ENCODE measurements at places on chromosomes 4 and X.

DNA sequence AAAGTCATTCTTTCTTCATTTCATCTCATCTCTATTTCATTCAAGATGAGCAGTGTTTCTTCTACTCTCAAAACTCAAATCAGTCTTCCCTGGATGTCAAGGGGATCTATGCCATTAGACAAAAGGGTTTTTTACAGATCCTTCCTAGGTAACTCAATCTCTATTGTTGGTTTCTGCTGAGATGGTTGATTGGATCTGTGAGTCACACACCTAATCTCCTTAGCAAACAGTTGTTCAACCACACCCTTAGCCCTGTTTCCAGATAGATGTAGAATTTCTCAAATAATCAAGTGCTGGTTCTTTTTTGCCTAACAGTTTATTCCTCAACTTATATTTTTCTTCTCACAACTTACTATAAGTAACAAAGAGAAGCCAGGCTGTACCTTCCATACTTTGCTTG lies 200.5 kb downstream of the KDR start:
- DNase-seq = no peak

- no peak for DNase-seq
These were observed 840 bp downstream of the ZNF711 start for GRCh38 chrX:85244450-85245211.

DNA sequence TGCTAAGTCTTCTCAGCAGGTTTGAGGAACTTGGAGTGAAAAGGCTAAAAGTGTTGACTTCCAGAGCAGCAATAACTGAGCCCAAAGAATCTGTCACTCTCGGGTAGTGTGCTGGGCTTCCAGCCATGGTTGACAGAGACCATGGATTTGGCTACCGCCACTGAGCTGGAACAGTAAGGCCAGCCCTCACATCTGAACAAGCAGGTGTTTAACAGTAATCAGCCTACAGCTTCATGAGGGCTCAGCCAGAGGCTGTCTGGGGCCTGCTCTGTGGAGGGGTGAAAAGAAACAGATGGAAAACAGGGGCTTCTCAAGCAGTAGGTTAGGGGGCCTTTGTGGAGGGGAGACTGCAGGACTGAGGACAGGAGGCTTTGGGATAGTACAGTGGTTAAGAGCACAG lies 14.9 kb downstream of the RASL11B start:
- DNase-seq = no peak

GRCh38 chr4:20044502-20044911 lies 207.2 kb upstream of the SLIT2 start:
- DNase-seq = no peak

- no peak for DNase-seq
These were observed 49.6 kb downstream of the MAP7D2 start for GRCh38 chrX:20066968-20067708.

DNA sequence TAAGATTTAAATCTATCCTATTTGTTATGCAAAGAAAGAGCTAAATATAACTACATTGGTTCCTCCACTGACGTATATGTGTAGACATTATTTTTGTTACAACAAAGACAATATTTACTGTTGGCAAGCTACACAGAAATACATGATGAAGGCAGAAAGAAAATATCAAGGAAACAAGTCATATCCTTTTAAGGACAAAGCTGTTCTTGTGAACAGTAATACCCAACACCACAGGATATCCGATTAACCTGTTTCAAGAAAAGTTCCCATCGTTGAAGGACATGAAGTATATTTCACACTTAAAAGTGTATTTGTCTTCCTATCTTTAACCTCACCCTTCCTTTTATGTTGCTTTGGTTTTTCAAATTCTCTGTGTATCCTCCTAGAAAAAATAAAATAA lies 235.8 kb upstream of the AADAT start:
- DNase-seq = no peak

DNA sequence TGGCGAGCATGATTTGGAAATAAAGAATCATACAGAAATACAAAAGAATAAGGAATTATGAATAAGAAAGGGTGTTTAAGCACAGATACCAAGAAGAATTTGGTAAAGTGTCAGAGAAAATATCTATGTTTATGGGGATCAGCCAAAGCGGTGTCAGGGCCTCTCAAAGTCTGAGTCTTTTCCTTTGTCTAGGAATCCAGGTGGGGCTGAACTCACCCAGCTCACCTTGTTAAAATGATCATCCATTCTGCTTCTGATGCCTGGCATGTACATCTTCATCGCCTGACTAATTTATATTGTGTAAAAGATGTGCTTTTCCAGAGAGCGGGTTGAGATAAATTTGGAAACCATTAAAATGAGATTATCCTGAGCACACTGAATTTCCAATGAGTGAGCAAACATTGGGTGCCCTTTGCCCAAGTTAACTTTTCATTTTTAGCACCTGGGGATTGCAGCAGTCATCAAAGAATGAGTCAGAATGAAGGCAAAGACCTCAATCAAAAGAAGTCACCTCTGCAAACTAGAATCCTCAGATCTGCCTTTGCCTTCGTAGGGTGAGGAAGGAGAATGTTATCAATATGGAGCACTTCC lies 141.9 kb upstream of the ANXA3 start:
- no peak for DNase-seq

GRCh38 chr4:151829309-151829708 lies 68.5 kb upstream of the GATB start:
- no peak for DNase-seq

DNA sequence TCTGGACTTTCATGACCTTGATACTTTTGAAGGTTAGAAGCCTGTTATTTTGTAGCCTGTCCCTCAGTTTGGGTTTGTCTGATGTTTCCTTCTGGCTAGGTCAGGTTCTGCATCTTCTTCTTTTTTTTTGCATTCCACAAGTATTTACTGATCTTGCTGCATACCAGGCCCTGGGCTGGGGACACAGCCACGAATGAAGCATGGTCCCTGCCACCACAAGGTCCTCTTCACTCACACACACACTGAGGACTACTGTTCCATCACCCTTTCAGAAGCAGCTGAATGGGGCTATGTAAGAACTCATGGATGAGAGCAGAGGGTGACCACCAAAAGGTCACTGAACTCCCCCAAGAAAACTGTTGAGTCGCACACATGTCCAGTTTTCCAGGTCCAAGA lies 39.2 kb downstream of the USP11 start:
- DNase-seq = no peak

- no peak for DNase-seq
These were observed 21.1 kb upstream of the STIM2 start for GRCh38 chr4:26839534-26839951.

Measured in cerebellar nuclear complex (tissue), 1 donor.